ENCODE measurements at places on chromosomes 6 and 20. TPM values are rescaled to one million over a fixed set of nuclear protein-coding genes. Genes with fewer than 3 reads are reported as not detected.

DNA sequence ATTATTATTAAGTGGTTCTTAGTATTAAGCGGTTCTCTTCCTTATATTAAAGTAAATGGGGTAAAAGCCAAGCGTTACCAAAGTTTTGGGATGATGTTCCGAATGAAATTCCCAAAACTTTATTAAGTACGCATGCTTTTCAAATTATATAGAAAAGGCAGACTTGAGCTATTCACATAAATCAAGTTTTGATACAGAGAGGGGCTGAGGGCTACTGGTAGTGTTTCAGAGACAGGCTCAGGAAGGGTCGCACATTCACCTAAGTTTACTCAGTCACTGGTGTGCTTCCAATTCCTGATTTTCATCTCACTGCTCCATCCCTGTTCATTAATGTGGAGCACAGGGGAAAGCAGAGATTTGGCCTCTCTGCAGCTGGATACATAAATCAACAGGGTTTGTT lies 652.2 kb downstream of the QKI start:
- H3K27me3 ChIP-seq: no peaks in the 10 kb centered on the region
- H3K4me1 ChIP-seq: no peaks in the 10 kb centered on the region
- no peaks in the 10 kb centered on the region for H3K36me3 ChIP-seq
- no peak for DNase-seq
- no peak overlapping the region for H3K4me3 ChIP-seq
- no peak overlapping the region for H3K27ac ChIP-seq

GRCh38 chr20:57940868-57941522 lies 231.2 kb upstream of the PMEPA1 start:
- H3K36me3 ChIP-seq: no peaks in the 10 kb centered on the region
- no peaks in the 10 kb centered on the region for H3K27me3 ChIP-seq
- H3K27ac ChIP-seq: no peak overlapping the region
- no peak overlapping the region for H3K4me3 ChIP-seq
- DNase-seq: no peak

GRCh38 chr6:166589337-166589731 lies 2.9 kb upstream of the RAMACL start:
- H3K27me3 ChIP-seq: no peaks in the 10 kb centered on the region
- no peak for DNase-seq
- no peak overlapping the region for H3K27ac ChIP-seq

GRCh38 chr6:137224799-137225198 lies 5.6 kb upstream of the IFNGR1 start:
- H3K4me3 ChIP-seq: no peak overlapping the region
- peaks cover 3% of the 10 kb centered on the region for H3K4me1 ChIP-seq
- no peaks in the 10 kb centered on the region for H3K36me3 ChIP-seq
- DNase-seq: no peak

Gene TUBB2B
- total RNA-seq: 23.5 TPM

Gene GJA10
- total RNA-seq: not detected

DNA sequence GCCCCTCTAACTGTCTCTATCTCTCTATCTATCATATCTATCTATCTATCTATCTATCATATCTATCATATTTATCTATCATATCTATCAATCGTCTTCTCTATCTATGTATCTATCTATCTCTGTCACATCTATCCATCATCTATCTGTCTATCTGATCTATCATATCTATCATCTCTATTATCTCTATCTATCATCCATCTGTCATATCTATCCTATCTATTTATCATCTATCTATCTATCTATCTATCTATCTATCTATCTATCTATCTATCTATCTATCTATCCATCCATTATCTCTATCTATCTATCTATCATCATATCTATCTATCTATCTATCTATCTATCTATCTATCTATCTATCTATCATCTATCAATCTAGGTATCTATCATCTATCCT lies 638.0 kb downstream of the DHX35 start:
- H3K4me3 ChIP-seq: no peak overlapping the region
- no peak overlapping the region for H3K27ac ChIP-seq
- no peak for DNase-seq
- no peaks in the 10 kb centered on the region for H3K4me1 ChIP-seq
- no peaks in the 10 kb centered on the region for H3K27me3 ChIP-seq

GRCh38 chr20:45041464-45042337 lies 59.2 kb downstream of the KCNS1 start:
- no peak overlapping the region for H3K27ac ChIP-seq
- H3K4me1 ChIP-seq: no peaks in the 10 kb centered on the region
- no peak for DNase-seq
- no peaks in the 10 kb centered on the region for H3K27me3 ChIP-seq
- no peaks in the 10 kb centered on the region for H3K36me3 ChIP-seq

Gene GRIK2
- total RNA-seq: 2.1 TPM

Gene SSTR4
- total RNA-seq: not detected

Gene KIF6
- 0.36 TPM for total RNA-seq

DNA sequence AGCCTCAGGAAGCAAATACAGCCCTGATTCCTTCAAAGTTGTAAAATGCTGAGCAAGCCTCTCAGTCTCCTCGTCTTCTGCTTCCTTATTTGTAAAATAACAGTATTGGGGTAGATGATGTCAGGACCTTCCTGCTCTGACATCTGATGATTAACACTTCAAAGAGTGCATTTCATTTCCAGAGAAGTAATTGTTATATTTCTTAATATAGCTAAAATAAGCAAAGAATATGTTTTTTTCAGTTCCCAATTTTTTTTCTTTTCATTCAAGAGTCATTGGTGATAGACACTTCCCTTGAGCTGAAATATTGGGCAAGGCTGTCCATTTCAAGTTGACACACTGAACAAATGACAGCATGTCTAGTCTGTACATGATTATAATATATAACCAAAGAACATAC lies 53.4 kb downstream of the SLX4IP start:
- no peaks in the 10 kb centered on the region for H3K36me3 ChIP-seq
- H3K27ac ChIP-seq: no peak overlapping the region
- H3K4me3 ChIP-seq: no peak overlapping the region
- DNase-seq: no peak
- no peaks in the 10 kb centered on the region for H3K4me1 ChIP-seq
- H3K27me3 ChIP-seq: no peaks in the 10 kb centered on the region

Gene MCCD1
- not detected for total RNA-seq

GRCh38 chr6:52253494-52253893 lies 9.2 kb upstream of the IL17F start:
- no peaks in the 10 kb centered on the region for H3K36me3 ChIP-seq
- H3K4me3 ChIP-seq: no peak overlapping the region
- no peak for DNase-seq
- no peaks in the 10 kb centered on the region for H3K4me1 ChIP-seq
- H3K27me3 ChIP-seq: peaks cover 5% of the 10 kb centered on the region

DNA sequence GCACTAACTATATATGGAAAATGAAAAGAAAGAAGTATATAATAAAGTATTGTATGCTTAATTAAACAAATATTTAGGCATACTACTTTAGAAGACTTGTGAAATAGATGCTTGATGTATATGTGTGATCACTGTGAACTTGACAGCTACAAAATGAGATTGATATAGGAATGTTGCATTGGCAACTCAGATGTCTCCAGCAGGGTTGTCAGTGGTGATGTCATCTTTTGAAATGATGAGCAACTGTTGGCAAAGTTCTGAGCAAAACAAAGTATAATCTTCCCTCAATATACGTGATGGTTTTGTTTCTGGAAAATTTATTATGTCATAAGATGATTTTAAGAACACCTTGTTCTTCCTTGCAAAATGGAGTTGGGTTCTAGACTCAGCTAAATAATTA lies 133.8 kb downstream of the ARID1B start:
- no peak overlapping the region for H3K27ac ChIP-seq
- peaks cover 9% of the 10 kb centered on the region for H3K4me1 ChIP-seq
- H3K4me3 ChIP-seq: no peak overlapping the region
- no peak for DNase-seq
- no peaks in the 10 kb centered on the region for H3K27me3 ChIP-seq

GRCh38 chr6:144155529-144155928 lies 5.2 kb downstream of the STX11 start:
- DNase-seq: no peak
- H3K36me3 ChIP-seq: no peaks in the 10 kb centered on the region
- no peak overlapping the region for H3K4me3 ChIP-seq
- H3K4me1 ChIP-seq: peaks cover 16% of the 10 kb centered on the region

- DNase-seq: no peak
- no peaks in the 10 kb centered on the region for H3K27me3 ChIP-seq
- H3K4me3 ChIP-seq: no peak overlapping the region
Measured at GRCh38 chr6:143262859-143263258, 187.6 kb downstream of the ADAT2 start.

DNA sequence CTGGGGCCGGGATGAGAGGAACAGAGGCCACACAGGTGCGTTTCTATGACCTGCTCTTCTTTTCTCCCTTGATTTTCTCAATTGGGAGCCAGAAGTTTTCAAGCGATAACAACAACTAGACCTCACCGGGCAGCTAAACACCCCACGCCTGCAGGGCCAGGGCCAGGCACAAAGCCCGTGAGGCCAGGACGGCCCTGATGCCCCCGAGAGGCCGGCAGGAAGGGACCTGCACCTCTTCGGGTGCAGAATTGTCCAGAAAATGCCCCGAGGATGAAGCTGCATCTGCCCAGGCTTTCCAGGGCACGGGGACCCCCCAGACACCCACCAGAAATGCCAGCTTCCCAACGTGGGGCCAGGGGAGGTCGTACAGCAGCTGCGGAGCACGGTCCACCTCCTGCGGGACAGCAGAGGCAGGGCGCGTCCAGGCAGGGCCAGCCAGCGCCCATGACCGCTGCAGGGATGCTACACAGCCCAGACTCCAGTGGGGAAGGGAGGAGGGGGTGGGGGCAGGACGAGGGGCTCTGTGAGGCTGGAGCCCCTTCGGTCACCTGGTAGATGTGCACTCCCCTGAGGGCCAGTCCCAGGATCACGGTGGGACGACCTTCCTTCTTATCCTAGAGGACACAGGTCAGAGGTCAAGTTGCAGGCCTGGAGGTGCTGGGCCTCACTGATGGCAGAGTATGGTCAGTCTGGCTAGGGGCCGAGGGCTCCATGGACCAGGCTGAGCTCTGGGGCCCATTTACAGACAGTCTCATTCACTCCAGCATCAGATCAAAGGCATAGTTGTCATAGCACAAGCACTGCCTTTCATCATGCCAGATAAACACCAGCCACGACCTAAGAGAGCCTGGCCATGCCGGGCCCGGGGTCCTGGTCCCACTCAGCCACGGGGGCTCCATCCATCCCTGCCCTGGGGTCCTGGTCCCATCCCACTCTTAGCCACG lies 16.4 kb downstream of the FRMD1 start:
- H3K27ac ChIP-seq: no peak overlapping the region
- no peak overlapping the region for H3K4me3 ChIP-seq
- no peak for DNase-seq
- H3K4me1 ChIP-seq: no peaks in the 10 kb centered on the region
- H3K27me3 ChIP-seq: no peaks in the 10 kb centered on the region

DNA sequence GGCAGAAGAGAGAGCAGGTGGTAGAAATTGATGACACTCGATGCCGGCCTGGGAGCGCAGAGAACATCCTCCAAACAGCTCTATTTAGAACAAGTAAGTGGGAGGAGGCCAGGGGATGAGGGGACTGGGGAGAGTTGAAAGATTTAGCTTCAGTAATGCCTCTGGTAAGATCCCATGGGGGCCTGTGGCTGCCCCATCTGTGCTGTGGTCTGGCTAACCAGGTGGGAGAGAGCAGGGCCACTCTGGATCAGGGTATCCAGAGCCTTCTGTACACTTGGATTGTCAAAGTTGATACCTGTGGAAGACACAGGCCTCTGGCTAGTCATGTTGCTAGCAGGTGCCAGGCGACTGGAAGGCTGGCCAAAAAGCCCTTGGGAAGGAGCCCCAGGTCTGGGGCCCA lies 27.6 kb downstream of the NCOA5 start:
- H3K27ac ChIP-seq: no peak overlapping the region
- H3K4me1 ChIP-seq: peaks cover 19% of the 10 kb centered on the region
- peaks cover 14% of the 10 kb centered on the region for H3K27me3 ChIP-seq
- no peak for DNase-seq
- H3K4me3 ChIP-seq: no peak overlapping the region

- H3K36me3 ChIP-seq: no peaks in the 10 kb centered on the region
- no peak overlapping the region for H3K4me3 ChIP-seq
Measured at GRCh38 chr6:74409447-74409846, 713.4 kb downstream of the CD109 start.

Gene TBXT
- not detected for total RNA-seq

DNA sequence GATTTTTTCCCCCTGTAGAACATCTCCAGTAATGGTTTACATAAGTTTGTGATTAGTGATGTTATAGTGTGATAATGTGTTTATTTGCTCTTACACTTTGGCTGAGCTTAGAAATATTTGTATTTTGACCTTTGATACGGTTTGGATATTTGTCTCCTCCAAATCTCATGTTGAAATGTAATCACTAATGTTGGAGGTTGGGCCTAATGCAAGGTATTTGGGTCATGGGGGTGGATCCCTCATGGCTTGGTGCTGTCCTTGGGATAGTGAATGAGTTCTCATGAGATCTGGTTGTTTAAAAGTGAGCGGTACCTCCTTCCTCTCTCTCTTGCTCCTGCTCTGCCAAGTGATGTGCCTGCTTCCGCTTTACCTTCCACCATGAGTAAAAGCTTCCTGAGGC lies 147.2 kb downstream of the CCDC170 start:
- no peaks in the 10 kb centered on the region for H3K27me3 ChIP-seq
- H3K4me3 ChIP-seq: no peak overlapping the region
- H3K27ac ChIP-seq: no peak overlapping the region
- no peaks in the 10 kb centered on the region for H3K4me1 ChIP-seq
- no peak for DNase-seq

DNA sequence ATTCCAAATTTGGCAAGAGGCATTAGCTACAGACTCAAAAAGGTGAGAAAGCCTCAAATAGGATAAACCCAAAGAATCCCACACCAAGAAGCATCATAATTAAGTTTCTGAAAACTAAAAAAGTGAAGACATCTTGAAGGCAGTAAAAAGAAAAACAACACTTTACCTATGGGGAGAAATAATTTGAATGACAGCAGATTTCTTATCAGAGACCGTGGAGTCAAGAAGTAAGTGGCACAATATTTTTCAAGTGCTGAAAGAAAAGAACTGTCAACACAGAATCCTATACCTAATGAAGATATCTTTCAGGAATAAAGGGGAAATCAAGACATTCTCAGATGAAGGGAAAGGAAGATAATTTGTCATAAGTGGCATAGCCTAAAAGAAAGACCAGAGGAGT lies 193.3 kb upstream of the CHD6 start:
- no peak overlapping the region for H3K27ac ChIP-seq
- H3K36me3 ChIP-seq: no peaks in the 10 kb centered on the region
- H3K4me1 ChIP-seq: no peaks in the 10 kb centered on the region
- DNase-seq: no peak
- no peaks in the 10 kb centered on the region for H3K27me3 ChIP-seq
- H3K4me3 ChIP-seq: no peak overlapping the region

Data from sigmoid colon (tissue), 7 donors.